ENCODE measurements at places on chromosomes 4 and X.

GRCh38 chr4:89752932-89753598, 83.9 kb downstream of the SNCA start:
- peak; percentile 31 for DNase-seq

GRCh38 chrX:7362111-7362510, 214.2 kb upstream of the PUDP start:
- no peak for DNase-seq

DNA sequence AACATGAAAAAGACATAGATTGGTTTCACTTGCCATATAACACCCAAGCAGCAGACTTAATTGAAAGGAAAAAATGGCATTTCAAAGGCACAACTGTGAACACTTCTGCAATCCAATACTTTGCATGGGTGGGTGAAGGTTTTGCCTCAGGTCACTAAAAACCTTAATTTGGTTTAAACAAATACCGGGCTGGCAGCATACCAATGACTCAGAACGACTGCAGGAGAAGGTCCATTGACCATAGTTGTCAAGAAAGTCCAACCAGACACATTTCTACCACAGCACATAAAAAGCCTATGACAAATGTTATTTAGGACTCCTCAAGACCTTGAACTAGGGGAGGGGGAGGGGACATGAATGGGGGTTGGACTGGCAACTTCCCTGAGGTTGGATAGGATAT, 183.6 kb upstream of the TRPC5 start:
- no peak for DNase-seq

- no peak for DNase-seq
Observed at GRCh38 chr4:101140228-101140627, 207.1 kb downstream of the PPP3CA start.

DNA sequence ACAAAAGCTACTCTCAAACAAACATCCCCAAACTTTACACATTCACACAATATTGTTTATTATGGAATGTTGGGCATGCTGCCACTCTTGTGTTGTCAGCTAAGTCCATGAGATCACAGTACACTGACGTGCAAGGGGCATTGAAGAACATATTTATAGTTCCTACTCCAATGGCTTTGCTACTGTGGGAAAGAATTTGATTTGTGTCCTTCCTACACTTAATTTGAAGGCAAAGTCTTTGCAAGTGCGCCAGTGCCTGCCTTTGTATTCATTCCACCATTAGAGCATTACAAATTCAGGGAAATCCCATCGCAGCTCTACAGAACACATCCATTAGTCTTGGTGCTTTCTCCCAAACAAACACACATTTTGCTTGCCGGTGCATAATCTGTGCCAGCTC, 45.4 kb upstream of the FTHL17 start:
- no peak for DNase-seq

DNA sequence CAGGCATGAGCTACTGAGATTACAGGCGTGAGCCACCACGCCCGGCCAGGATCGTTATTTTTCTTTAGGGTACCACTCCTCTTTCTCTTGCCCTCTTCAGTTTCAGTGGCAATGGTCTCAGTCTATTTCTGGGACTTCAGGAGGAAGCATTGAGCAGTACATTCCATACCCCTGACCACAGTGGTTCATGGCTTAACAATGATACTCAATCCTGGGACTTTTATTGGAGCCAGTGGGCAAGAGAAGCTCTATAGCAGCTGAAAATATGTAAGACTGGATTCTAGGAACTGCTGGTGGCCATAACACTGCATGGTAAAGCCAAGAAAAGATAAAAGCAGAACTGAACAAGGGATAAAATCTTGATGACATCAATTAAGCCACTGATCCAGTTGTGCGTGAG, 5.8 kb upstream of the CCNA2 start:
- no peak for DNase-seq

DNA sequence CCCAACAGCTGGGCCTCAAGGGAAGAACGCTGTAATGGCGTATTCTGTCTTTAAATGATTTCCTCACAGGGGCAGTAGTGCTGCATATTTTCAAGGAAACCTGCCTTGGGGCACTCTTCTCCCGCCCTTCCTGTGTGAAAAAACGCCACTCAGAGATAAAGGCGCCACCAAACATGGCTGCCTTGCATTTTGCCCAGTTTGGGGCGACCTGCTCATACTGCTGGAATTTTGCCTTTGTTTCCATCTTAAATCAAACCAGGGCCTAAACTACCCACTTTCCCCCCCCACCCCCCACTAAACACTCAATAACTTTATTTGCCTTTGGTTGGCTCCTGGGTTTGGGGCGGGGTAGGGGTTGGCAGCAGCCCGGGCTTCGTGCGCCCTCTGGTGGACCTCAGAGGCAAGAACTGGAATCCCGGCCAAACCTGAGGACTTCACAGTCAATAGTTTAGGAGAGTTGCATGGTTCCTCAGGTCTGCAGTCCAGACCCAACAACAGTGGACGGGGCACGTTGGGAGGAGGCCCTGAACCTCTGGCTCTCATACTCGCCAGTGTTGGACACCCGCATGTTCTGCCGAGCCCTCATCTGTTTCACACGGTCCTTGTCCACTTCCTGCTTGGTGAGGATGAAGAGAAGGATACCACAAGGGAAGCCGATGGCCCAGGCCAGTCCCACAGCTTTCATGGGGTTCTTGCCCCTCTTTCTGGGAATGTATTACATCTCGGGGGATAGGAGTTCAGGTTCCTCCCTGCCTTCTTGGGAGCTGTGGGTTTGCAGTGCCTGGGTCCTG, 220.1 kb upstream of the STK26 start:
- DNase-seq, result peak; percentile 76

DNA sequence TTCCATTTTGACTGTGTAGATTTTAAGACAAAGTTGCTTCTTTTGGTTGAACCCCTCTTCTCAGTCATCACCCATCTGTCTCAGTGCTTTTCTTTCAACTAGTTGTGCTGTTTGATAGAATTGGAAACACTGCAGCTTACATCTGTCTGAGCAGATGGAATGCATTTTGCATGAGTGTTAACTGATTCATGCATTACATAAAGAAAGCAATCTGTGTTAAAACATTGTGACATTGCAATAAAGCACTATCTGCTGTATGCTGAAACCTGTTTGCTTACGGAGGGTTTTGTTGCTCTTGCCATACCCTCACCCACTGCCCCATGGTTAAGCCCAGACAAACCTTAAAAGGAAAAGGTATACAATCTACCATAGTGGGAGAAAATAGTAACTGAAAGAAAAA, 47.4 kb downstream of the NRK start:
- DNase-seq, result no peak

- no peak for DNase-seq
Observed at GRCh38 chr4:141090473-141090872, 42.8 kb downstream of the RNF150 start.

DNA sequence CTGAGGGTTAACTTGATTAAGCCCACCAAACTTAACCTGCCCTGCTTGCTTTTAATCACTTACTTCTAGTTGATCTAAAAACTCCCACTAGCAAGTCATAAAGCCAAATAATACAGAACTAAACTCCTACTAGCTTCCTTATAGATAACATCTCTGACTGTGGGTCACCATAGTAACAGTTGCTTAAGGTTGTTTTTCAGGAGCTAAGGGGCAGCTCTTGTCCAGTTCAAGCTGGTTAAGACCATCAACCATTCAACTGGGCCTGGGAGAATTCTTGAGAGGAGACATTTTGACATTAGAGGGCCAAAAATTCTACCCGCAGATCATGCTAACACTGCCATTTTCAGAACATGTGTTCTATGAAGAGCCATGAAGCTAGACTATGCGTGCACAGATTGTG, 67.0 kb downstream of the UCHL1 start:
- DNase-seq, result no peak

DNA sequence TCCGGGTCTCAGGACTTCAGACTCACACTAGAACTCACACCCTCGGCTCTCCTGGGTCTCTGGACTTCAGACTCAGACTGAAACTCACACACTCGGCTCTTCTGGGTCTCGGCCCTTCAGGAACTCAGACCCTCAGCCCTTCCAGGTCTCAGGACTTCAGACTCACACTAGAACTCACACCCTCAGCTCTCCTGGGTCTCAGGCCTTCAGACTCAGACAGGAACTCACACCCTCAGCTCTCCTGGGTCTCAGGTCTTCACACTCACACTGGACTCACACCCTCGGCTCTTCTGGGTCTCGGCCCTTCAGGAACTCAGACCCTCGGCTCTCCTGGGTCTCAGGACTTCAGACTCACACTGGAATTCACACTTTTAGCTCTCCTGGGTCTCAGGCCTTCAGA, 137.3 kb downstream of the CRLF2 start:
- no peak for DNase-seq

DNA sequence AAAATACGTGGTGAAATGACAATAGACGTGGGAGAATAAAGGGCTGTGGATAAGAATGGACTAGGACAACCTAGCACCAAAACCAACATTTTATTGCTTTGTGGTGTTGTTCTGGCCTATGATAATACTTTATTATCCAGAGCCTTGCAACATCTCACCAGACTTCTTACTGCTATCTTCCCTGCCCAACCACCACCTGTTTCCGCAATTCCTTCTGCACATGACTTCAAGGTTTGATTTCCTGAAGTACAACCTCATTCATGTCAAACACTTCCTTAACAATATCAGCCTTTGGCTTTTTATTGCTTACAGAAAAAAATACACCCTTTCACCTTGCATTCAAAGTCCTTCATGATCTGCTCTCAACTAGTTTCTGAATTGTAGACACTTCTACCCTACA, 84.8 kb downstream of the RTL3 start:
- no peak for DNase-seq

- DNase-seq, result no peak
Observed at GRCh38 chr4:184598753-184599491, 50.3 kb downstream of the CASP3 start.

DNA sequence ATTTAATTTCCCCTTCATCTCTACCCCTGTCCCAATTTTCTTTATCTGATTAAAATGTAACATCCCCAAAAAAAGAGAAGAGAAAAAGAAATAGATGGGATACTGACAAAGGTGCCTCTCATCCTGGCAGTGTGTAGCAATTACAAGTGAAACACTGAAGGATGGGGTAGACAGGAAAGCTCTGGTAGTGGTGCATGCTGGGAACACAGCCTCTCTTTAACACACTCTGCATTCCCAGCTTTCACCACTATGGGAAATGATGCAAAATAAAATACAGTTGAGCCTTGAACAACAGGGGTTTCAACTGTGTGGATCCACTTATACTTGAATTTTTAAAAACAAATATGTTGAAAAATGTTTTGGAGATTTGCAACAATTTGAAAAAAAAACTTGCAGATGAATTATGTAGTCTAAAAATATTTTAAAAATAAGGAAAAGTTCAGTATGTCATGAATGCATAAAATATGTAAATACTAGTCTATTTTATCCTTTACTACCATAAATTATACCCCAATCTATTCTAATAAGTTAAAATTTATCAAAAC, 239.2 kb upstream of the DDX53 start:
- DNase-seq, result peak; percentile 22

DNA sequence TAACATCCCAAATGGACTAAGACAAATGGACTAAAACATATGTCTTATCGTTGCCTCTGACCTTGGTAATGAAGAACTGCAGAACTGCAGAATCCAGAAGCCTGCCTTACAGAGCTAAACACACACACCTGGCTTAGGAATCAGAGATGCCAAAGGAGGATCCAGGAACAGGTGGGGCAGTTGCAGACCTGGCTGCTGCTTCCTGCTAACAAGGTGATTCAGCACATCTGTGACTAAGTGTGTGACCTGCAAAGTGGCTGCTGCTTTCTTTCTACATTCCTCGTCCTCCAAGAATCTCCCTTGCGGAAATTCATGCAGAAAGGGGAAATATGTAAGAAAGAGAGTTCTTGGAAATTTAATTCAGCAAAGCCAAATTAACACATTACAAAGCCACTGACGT, 96.8 kb upstream of the NLGN4X start:
- no peak for DNase-seq

- DNase-seq, result no peak
Observed at GRCh38 chr4:143383005-143383574, 46.4 kb downstream of the GAB1 start.

DNA sequence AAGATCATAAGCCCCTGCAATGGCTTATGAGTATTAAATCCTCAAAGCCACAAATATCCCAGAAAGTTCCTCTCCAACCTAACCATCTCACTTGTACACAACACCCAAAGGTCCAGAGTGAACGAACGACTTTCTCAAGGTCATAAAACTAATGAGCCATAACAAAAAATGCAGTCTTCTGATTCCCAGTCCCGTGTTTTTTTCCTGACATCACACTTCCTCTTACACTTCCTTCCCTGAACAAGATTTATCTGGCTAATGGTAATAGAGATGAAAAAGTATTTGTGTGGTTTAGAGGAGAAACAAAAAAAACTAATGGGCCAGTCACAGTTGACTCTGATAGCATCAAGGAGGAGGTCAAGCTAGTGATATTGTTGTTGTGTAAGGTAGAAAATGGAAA, 99.5 kb upstream of the KLHL13 start:
- peak; percentile 28 for DNase-seq

GRCh38 chr4:64330143-64330542, 79.1 kb downstream of the TECRL start:
- peak; percentile 13 for DNase-seq

GRCh38 chrX:143429811-143430210, 87.5 kb downstream of the SPANXN3 start:
- DNase-seq, result no peak

DNA sequence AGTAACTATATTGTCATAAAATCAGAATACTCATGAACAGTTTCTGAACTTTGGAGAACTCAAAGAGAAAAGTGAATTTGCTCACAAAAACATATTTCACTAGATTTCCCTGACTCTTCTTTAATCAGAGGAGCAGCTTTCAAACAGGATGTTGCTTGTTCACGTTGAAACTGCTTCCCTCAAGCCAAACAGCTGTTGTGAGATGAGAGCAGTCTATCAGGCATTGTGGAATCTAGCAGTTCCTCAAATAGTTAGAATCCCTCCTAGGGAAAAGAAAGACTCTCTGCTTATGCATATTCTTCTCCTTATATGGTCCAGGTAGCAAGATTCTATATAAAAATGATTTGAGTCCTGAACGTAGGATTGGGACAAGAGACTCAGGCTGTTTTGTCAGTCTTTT, 1012.1 kb downstream of the FAM133A start:
- no peak for DNase-seq

DNA sequence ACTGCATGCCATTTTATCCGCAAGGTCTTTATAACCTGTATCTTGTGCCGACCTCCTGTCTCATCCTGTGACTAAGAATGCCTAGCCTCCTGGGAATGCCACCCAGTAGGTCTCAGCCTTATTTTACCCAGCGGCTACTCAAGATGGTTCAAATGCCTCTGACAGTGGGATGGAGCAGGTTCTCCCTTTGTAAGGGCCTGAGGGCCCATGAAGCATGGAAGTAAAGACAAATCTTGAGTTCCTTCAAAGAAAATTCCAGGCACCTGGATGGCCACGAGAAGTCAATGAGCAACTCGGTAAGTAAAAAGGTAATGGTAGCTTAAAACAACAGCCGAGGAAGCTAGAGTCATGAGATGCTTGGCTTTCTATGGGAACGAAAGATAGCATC, 19.6 kb upstream of the PRKX start:
- DNase-seq, result no peak

DNA sequence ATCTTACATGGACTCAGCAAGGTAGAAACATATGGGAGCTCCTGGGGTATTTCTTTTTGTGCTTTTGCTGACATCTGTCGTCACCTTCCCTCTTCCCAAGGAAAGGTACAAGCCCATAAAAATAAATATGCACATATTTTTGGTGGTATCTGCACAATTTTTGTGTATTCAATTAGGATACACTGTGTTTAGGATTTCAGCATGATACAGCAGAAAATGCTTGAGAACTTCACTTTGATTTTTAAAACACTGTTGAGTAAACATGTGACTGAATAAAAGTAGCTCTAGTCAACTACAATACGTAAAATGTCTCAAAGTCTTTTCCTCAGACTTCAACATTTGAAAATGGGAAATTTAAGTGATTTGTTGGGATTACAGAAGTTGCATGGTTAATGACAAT, 99.4 kb upstream of the SPANXC start:
- no peak for DNase-seq
